ENCODE measurements at places on chromosomes 11 and 22.

- no peak for DNase-seq
These were observed 43.5 kb upstream of the MYO18B start for GRCh38 chr22:25698461-25698860.

GRCh38 chr11:120037111-120037510 lies 100.8 kb downstream of the TRIM29 start:
- DNase-seq, result no peak

- DNase-seq, result no peak
These were observed 20.9 kb upstream of the TMEM191C start for GRCh38 chr22:21446128-21446826.

GRCh38 chr11:73521621-73522020 lies 76.3 kb downstream of the FAM168A start:
- DNase-seq, result no peak

- DNase-seq, result no peak
These were observed 70.2 kb downstream of the DDX10 start for GRCh38 chr11:108734956-108735559.

GRCh38 chr11:62613291-62613778 lies 278 bp downstream of the ROM1 start:
- DNase-seq, result no peak

DNA sequence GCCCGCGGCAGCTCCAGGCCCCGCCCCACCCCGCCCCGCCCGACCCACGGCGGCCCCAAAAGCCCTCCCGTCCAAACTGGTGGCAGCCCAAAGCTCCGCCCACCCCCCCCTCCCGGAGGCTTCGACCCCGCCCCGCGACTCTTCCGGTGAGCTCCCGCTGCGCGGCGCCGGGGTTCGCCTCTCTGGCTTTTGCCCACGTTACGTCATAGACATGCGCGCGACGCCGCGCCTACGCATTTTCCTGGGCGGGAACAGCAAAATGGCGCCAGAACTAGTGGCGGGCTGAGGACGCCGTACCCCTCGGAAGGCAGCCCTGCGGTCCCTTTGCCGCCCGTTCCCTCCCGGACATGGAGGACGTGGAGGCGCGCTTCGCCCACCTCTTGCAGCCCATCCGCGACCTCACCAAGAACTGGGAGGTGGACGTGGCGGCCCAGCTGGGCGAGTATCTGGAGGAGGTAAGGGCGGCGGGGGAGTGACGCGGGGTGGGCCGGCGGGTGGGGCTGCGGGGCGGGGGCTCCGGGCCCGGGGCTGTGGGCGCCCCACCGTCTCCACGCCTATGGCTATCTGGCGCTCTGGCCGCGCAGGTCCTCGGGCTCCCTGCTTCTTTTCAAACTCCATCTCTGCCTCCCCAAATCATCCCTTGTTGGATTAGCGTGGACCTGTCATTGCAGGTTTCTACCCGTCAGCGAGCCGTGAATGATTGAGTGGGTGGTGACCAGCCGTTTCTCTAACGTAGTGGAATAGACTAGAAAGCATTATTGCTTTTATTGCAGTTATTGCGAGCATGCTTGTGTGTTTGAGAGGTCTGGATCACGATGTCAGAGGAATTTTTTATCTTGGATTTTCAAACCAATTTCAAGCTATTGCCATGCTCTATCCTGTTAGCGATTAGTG lies at the start of gene NCAPH2:
NCAPH2 (plus strand) TSS at position 234 of the 894 bp plus-strand sequence; CDS start at position 348, 114 bp downstream.
- peak; percentile 95 for DNase-seq
